ENCODE measurements at places on chromosomes 12 and 14. TPM values are rescaled to one million over a fixed set of nuclear protein-coding genes. Genes with fewer than 3 reads are reported as not detected.

- no peak for DNase-seq
These were observed 64.9 kb downstream of the STXBP6 start for GRCh38 chr14:24984846-24985589.

- DNase-seq = no peak
These were observed 185.9 kb downstream of the PPFIA2 start for GRCh38 chr12:81573228-81573627.

DNA sequence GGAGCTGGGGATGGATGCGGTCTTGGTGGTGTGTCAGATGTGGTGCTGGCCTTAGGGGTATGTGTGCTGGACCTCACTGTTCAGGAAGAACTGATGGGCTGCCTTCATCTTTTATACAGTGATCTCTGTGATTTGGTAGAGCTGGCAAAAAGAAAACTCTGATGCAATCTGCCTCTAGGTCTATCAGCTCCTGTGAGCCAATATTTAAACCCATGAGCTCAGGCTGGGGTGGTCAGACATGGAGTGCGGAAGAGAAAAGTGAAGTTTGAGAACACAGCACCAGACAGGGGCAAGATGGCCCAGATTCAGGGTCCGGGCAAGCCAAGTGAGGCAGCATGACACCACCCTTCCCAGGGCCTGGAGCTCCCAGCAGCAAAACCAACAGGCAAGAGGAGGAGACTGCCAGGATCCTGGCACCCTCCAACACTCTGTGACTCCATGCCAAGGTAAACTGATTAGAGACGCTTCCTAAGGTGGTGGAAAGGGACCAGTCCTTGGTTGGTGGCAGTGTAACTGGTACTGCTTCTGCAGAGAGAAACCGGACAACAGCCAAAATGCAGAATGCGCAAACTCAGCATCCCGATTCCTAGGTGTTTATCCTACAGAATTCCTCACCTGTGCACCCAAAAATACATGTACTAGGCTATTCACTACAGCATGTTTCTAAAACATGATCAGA is 82.3 kb downstream of the CHGA start:
- no peak for DNase-seq

Gene PRR4
- 0.93 TPM for total RNA-seq

Gene GYS2
- 0.10 TPM for total RNA-seq

- DNase-seq = no peak
These were observed 211.4 kb downstream of the SSPN start for GRCh38 chr12:26406813-26407212.

Gene NFATC4
- total RNA-seq = 41.3 TPM

- no peak for DNase-seq
These were observed 133.2 kb downstream of the SLC38A4 start for GRCh38 chr12:46692606-46693005.

- no peak for DNase-seq
These were observed 194.5 kb upstream of the CNOT2 start for GRCh38 chr12:70048521-70049250.

DNA sequence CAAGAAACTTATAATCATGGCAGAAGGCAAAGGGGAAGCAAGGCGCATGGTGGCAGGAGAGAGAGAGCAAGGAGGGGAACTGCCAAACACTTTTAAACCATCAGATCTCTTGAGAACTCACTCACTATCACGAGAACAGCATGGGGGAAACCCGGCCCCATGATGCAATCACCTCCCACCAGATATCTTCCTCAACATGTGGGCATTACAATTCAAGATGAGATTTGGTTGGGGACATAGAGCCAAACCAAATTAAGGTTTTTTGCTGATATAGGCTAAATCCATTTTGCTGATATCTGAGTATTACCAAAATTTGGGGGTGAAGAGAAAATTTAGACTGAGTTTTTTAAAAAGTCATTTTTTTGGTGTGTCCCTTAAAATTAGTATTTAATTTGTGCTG is 54.9 kb upstream of the TMX1 start:
- no peak for DNase-seq

DNA sequence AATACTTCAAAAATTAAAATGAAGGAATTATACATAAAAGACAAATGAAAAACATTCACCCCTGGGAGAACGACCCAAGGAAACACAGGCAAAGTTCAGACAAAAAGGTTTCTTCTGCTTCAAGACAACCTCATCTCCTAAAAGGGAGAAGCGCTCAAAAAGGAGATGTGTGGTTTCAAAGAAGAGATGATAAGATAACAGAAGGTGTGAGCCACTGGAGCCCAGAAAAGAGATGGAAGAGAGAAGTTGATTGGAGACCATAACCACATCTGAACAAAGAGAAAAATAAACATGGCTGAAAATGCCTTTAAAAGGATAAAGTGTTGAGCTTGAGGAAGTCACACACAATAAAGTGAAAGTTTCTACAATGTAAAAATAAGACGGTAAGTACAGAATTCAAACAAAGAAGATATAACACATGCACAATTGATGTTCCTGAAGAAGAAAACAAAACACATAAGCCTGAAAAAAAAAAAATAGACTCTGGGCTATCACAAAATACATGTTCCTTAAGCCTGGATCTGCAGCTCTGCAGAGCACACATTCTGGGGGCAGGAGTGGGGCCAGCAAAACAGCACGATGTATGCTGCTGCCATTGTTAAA is 51.6 kb upstream of the C14orf180 start:
- no peak for DNase-seq

DNA sequence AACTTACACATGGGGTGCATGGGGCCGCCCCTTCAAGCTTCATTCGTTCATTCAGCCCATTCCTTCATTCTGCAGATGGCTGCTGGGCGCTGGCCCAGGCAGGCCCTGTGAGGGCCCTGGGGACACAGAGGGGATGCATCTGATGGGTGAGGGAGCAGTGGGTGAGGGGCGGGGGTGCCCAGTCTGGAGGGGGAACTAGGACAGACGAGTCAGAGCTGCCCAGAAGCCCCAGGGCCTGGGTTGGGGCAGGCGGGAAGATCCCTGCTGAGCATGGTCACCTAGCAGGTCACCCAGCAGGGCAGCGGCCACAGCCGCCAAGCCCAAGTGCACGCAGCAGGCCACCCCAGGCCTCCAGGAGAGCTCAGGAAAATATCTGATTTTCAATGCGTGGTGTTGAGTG is 14.1 kb downstream of the TRMT61A start:
- DNase-seq = no peak

Gene OAS1
- total RNA-seq = 53.4 TPM

DNA sequence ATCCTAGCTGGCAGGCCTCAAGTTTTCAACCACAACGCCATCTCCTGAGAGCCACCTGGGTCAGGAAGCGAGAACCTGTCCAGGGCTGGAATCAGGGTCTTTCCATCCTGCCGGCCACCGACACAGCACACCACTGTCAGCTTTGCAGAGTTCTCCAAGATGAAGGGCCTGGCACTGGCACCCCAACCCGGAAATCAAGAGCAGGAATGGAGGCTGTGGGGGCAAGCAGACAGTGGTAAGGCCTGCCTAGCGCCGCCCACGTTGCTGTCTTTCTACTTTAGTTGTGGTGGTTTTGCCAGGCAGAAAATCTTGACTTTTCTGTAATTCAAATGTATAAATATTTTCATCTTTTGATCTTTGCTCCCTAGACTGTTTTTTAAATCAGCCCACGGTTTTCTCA is 90.7 kb downstream of the ITPK1 start:
- no peak for DNase-seq

GRCh38 chr12:108757856-108758255 is 26.5 kb upstream of the CORO1C start:
- DNase-seq = no peak

- DNase-seq = no peak
These were observed 68.0 kb downstream of the GRIN2B start for GRCh38 chr12:13913371-13913770.

DNA sequence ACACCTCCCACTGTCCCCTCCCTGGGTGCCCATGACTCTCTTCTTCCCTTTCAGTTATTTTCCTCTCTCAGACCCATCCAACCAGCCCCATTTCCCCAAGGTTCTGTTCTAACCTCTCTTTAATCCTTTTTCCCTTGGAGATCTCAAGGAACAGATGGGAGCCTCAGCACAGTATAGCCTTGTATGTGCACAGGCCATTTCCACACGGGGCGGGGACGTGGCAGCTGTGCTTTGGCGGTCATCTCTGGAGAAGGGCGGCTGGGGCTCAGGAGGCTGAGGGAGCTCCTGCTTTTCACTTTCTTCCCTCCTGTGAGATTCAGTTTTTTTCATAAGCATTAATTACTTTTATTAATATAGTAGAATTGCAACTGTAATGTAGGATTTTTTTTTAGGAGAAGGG is 212.2 kb downstream of the ZFP36L1 start:
- DNase-seq = no peak

DNA sequence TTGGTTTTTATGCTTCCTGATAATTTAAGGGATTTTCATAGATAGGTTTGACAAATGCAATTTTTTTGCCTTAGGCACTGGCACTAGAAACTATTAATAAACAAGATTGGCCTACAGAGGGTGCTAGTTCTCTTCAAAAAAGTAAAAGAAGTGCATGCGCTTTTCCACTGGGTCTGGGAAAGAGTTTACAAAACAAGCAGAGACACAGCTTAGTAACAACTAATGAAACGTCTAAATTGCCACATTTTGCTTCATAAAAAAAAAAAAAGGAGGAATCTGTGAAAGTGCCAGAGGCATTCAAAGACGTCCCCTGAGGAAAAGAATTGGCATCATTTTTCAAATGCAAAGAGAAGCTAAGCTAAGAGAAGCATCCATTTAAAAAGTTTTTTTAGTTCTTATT is 58.3 kb upstream of the EEA1 start:
- no peak for DNase-seq

Measured in mesenteric fat pad (tissue), 1 donor.